ENCODE measurements at places on chromosomes 6 and 20.

DNA sequence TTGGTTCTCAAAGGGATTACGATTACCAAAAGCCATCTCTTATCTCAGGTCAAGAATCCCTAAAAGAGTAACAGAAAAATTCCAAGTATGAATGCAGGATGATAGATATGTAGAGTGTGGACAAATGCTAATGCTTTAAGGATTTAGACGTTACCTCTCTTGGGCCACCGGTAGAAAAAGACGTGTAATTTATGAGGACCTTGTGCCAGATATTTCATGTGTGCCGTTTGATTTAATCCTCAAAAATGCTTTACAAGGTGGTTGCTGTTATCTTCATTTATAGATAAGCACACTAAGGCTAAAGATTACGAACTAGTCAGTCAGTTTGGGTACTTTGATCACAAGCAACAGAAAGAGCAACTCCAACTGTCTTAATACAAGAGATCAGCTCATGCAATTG, 370.8 kb upstream of the JAG1 start:
- DNase-seq: no peak

DNA sequence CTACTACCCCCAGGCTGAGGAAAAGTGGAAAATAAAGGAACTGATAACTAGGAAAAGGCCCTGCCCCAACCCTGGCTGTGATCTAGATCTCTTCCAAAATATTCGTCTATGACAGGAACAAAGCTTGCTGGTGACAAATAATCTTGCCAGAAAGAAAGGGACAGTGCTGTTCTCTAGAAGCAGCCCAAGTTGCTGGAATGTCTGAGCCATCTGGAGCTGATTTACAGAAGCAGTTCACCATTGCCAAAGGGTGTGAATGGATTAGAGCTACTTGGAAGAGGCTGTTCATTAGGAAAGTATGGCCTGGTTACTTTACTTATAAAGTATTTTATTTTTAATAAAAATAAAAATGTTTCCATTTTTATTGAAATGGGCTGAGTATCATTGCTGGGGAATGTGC, 146.3 kb downstream of the EPM2A start:
- DNase-seq: no peak

DNA sequence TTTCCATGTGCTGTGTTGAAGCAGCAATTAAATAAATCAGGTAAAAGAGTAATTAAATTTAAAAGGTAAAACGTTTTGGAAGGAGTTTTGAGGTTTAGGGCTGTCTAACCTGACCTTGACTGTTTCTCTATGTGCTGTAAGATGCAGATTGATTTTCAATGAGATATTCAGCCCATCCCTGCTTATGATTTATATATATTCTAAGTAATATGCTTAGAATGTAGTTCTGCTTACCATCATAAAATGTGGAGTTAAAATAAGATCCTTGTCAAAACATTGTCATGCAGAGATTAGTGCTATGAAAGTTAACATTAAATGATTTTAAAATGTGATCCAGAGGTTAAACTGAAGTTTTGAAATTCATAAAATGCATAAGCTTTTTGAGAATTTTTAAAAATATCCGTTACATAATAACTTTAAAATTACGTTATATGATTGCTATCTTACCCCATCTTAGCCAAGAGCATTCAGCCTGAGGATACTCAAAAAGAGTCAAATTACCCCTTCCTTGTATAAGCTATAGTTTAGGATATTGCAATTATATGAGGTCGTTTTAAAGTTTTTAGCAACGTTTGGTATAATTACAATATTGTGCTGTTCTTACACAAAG, 122.5 kb downstream of the MTHFD1L start:
- DNase-seq: no peak

DNA sequence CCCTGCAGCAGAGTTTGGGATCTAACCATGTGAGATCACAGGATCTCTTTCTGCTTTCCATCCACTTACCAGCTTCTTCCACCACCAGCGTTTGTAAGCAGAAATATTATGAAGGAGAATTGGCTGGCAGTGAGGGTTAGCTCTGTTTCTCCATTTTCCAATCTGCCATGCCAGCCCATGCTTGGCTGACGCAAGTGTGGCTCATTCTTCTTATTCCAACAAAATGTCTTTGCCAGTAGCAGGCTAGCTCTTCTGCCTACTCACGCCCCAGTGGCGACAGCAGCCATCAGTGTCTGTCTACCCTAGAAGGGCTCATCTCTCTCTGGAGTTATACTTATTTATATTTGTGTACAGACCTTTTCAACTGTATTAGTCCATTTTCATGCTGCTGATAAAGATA, 286.2 kb downstream of the FARS2 start:
- DNase-seq: no peak

- DNase-seq: no peak
These were observed 434.1 kb upstream of the SOX4 start for GRCh38 chr6:21159465-21159864.

GRCh38 chr6:81844686-81845085, 92.2 kb upstream of the TENT5A start:
- DNase-seq: no peak

- no peak for DNase-seq
These were observed 55.0 kb downstream of the TRIM38 start for GRCh38 chr6:26017632-26017966.

DNA sequence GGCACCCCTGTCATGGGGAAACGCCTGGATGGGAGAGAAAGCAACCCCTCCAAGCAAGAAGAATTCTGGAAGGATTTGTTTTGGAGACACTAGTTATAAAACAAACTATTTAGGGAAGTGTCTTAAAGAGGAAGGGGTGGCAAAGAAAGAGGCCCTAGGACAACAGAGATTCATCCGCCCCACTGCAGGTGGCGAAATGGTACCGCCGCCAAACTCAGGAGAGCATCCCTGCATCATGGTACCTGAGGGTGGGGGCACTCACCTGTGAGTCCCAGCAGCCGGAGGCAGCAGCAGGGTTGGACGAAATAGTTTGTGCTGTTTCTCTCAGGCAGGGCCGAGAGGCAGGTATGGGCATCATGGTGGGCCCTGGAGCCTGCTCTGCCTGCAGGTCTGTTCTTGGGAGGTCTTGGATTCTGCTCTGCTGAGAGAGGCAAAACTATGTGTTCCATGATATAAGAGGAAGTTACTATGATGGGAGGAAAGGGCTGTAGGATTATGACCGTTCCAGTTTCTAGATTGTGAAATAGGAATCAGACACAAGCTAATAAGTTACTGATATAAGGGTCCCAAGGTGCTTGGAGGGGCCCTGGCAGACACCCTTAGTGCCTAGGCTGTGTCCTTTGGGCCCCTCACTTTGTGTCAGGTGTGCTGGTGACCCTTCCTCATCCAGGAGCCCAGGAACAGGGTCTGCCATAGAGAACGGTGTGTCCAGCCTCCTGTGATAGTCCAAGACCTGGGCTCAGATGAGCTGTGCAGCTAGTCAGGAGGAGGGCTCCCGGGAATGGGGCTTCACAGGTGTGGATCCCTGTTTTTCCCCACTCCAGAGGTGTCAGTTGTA, 20.4 kb downstream of the SIRPD start:
- no peak for DNase-seq

DNA sequence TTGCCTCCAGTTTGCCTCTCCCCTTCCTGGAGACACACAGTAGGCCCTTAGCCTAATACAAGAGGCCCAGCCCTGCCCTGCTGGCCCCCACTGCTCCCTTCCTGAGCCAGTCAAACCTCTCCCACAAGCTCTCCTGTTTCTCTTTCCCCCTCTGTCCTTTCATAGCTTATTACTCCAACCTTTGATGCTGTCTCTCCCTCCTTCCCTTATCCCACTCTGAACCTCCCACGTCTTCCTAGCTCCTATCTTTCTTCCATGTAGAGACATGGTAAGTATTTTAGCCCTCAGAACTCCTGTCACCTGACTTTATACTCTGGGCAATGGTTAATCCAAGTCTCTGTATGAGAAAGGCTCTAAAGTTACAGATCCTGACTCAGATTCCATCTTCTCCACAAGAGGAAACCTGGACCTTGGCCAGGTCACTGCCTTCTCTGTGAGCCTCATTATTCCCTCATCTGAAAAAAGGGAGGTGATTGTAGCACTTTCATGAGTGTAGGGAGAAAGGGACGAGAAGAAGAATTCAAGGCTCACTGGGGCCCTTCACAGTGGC, 6.7 kb downstream of the TGIF2 start:
- no peak for DNase-seq

- no peak for DNase-seq
These were observed 82.5 kb downstream of the B3GAT2 start for GRCh38 chr6:70874181-70874913.

- DNase-seq: no peak
These were observed 1.1 kb upstream of the FAXC start for GRCh38 chr6:99350573-99350972.

- no peak for DNase-seq
These were observed 77.1 kb downstream of the WASF1 start for GRCh38 chr6:110102411-110102810.

- DNase-seq: no peak
These were observed 25.3 kb upstream of the CD83 start for GRCh38 chr6:14092316-14092715.

- no peak for DNase-seq
These were observed 265.0 kb downstream of the TENT5A start for GRCh38 chr6:81487489-81487888.

GRCh38 chr6:90190131-90190530, 106.5 kb downstream of the BACH2 start:
- DNase-seq: no peak

DNA sequence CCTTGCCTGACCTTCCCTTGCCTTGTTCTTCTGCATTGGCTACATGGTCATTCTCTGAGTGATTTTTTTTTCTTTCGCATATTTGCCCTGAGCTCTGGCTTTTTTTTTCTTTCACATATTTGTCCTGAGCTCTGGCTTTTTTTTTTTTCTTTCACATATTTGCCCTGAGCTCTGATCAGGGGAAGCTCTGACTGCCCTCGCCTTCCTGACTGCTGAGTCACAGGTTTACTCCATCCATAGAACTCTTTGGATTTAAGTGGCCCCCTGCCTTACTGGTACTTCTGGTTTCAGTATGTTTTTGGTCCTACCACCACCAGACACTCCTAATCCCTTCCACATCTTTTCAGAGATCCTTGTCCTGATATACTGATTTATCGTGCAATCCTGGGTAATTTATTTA, 201.1 kb downstream of the OGFRL1 start:
- no peak for DNase-seq

- no peak for DNase-seq
These were observed 37.1 kb downstream of the SERPINB1 start for GRCh38 chr6:2804516-2804915.

DNA sequence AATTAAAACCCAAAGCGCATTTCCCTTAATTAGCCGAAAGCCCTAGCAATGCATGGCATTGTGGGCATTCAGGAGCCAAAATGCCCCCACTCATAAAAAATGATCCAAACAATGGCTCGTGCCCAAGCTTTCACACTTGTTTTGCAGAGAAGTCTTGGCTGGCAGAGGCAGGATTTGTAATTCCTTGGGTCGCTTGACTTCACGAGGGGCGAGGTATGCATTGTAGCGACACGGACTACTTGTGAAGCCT, 613 bp upstream of the SASH1 start:
- DNase-seq: no peak

DNA sequence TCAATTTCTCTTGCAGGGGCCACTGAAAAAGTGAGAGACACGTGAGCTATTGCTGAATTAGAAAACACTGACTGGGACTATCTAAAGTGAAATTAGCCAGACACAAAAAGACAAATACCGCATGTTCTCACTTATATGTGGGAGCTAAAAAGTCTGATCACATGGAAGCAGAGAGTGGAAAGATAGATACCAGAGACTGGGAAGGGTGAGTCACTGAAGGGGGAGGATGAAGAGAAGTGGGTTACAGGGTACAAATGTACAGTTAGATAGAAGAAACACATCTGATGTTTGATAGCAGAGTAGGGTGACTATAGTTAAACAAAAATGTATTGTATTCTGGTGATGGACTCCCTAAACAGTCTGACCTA, 13.4 kb downstream of the CST3 start:
- DNase-seq: no peak

- DNase-seq: no peak
These were observed 18.0 kb upstream of the SF3B5 start for GRCh38 chr6:144113366-144113765.

GRCh38 chr20:20489648-20490341, 121.9 kb downstream of the INSM1 start:
- DNase-seq: no peak

DNA sequence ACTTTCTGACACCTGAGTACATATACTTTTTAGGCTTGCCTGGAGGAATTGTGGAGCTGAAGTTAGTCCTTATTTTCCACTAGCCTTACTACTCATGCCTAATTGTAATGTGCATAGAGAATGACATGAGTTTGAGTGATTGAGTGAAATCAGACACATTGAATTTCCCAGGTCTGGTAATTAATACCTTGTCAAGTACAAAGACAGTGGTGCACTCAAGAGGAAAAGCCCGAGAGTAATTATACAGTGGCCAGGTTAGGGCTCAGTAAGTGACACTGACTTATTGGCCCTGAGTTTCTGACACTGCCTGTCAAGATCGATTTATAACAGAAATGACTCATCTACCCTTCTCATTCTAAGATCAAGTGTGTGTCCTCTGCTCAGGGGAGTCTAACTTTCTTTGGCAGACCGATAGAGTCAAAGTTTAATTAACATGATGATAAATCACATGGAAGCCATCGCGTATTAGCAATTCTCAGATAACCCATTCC, 288.3 kb downstream of the TPBG start:
- no peak for DNase-seq

DNA sequence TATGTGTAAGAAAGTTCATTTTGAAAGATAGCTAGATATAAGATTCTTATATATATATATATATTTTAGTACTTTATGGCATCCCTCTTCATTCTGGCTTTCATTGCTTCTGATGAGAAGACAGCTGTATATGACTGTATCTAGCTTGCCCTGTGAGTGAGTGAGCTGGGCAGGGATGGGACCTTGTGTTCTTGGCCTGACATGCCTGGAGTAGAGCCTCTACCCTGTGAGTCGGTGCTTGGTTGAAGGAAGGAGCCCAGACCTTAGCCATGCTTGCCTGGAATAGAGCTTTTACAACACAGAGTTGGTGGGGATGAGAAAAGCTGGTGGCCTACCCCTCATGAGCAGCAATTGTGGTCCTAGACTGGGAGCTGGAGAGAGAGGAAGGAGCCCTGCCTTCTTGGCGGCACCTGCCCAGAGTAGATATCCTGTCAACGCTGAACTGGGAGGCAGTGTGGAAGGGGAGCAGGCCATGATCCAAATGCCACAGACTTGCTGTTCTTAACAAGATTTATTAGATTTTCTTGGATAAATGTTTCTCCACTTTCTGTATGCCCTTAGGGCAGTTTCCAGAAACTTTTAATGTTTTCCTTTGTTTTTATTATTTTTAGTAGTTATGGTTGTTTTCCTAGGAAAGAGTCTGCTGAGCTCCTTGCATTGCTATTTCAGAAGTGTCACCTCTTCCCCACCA, 31.6 kb downstream of the FIG4 start:
- no peak for DNase-seq

Measured in esophagus squamous epithelium (tissue), 5 donors.